ENCODE measurements at places on chromosomes 1 and 21. TPM values are rescaled to one million over a fixed set of nuclear protein-coding genes. Genes with fewer than 3 reads are reported as not detected.

GRCh38 chr1:83750201-83750600, 248.7 kb downstream of the TTLL7 start:
- no peaks in the 10 kb centered on the region for H3K36me3 ChIP-seq
- H3K27me3 ChIP-seq = no peaks in the 10 kb centered on the region
- H3K4me3 ChIP-seq = no peak overlapping the region
- no peak overlapping the region for H3K27ac ChIP-seq
- no peak for DNase-seq

DNA sequence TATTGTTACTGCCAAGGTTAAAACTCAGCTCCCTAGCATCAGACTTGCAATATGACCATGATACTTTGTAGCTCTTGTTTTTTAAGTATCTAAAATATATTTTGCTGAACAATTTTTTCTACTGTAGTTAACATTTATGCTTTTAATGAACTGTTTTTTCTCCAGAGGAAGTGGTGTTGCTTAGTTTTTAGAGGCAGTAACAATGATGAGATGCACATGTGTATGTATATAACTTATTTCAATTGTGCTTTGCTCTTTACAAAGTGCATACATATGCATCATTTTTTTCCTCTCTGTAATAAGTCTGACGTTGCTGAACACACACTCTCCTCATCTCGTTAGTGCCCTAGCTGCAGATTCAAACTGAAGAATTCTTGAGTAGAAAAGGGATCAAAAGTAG, 418.8 kb downstream of the ZP4 start:
- no peaks in the 10 kb centered on the region for H3K27me3 ChIP-seq
- H3K4me1 ChIP-seq = no peaks in the 10 kb centered on the region
- H3K36me3 ChIP-seq = no peaks in the 10 kb centered on the region
- H3K27ac ChIP-seq = no peak overlapping the region
- DNase-seq = no peak

DNA sequence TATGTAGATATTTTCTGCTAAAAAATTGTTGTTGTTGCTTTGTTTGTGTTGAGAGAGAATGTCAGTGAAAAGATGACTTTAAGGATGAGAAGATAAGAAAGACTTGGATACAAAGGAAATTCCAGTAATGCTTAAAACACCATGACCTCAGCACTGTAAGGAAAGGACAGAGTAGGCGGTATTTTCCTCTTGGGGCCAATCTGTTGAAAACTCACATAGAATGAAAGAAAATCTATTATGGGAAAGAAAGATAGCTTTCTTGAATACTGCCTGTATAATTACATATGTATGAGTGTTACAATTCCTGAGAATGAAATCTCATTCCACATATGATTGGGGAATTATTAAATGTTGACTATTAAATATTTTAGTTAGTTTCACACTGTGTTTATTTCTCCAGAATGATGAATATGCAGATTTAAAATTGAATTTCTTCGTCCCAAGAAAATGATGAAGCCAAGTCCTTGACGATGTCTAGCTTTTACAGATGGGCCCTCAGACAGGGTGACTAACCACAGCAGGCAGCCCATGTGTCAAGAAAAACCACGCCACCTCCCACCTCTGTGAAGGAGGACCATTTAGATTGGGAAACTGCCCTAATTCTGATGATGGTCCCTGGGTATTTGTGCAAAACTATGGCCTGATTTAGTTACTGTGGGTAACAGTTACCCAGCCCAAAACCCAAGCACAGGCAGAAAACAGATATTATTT, 49.7 kb upstream of the LMO4 start:
- H3K4me3 ChIP-seq = no peak overlapping the region
- H3K27me3 ChIP-seq = no peaks in the 10 kb centered on the region
- H3K27ac ChIP-seq = no peak overlapping the region

CDCP2 gene
- polyA plus RNA-seq = not detected

RGS8 gene
- not detected for polyA plus RNA-seq
